ENCODE measurements at places on chromosomes 6 and 20.

DNA sequence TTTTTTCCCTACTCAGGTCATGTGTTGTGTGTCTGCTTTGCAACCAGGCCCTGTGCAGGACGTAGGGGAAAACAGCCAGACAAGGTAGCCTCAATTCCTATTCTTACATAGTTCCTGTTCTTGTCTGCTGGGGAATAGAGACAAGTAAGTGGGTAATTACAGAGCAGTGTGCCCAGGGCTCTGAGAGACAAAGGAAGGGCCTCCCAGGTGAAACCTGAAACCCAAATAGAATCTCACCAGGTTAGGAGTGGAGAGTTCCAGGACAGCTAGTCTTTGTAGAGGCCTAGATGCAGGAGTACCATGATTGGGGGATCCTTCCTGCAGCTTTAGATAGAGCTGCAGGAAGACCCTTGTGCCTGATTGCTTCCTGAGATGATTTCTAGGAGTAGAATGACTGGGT lies 48.4 kb downstream of the DHX35 start:
- DNase-seq = no peak

DNA sequence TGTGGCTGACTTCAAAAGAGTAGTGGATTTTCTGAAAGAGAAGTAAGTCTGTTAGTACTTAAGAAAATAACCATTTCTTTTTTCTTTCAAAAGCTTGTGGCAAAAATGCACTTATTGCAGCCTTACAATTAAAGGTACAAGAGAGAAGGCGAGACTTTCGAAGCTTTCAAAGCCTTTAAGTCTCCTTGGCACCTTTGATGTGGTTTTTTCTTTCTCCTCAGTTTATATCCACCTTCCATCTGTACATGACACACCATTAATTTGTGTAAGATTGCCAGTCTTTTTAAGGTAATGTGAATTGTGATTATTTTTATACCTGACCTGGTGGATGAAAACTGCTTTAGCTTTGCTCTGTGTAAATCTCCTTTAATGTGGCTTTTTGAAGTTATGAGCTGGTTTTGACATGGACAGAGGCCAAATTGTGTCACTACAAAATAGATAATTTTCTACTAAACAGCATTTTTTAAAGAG lies 466.1 kb downstream of the CDKAL1 start:
- no peak for DNase-seq

- DNase-seq = no peak
Observed at GRCh38 chr6:34142061-34142998, 3.6 kb downstream of the GRM4 start.

DNA sequence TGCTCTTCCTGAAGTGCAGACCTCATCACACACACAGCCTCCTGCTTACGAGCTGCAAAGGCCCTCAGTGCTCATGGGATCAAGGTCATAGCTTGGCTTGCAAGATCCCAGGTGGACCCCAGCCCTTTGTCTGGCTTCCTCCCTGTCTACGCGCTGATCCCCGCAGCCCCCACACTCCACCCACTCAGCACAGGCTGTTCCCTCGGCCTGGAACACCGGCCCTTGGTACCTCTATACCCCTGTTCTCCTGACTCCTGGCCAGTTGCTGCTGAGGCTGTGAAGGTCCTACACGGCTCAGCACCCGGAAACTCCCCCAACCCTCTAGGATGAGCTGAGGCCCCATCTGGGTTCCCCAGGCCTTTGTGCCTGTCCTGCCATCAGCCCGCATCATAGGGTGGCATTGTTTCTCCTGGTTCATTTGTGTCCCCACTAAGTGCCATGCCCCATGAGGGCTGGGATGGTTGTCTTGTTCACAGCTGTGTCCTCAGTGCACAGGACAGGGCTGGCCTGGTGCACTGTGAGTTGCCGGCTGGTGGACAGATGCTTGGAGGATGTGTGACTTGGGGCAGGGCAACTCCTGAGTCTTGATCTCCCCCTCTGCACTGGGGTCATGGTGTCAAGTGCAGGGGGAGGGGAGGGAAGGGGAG lies 57.0 kb downstream of the ADNP start:
- DNase-seq = no peak

DNA sequence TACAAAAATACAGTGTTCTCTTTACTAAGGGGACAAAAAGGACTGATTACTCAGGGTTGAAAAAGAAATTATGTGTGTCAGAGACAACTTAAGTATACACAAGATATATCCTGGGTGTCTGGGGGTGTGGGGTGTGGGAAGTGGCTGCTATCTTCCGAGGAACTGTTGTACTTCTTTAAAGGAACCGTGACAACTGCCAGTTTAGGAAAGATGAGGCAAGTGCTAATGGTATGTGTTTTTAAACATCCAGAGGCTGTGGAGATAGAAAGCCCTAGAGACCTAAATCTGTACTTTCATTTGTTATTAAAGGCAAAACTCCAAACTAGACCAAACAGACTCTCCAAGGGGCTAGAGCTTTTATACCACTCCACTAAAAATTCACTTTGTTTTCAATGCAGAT lies 95.6 kb downstream of the SNAP25 start:
- no peak for DNase-seq

DNA sequence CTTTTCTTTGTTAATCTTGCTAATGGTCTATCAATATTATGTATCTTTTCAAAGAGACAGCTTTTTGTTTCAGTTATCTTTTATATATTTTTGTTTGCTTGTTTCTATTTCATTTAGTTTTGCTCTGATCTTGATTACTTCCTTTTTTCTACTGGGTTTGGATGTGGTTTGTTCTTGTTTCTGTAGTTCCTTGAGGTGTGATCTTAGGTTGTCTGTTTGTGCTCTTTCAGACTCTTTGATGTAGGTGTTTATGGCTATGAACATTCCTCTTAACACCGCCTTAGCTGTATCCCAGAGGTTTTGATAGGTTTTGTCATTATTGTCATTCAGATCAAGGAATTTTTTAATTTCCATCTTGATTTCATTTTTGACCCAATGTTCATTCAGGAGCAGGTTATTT lies 26.8 kb upstream of the TNFAIP3 start:
- no peak for DNase-seq

GRCh38 chr20:42775866-42776265 lies 413.8 kb downstream of the PTPRT start:
- DNase-seq = no peak

- DNase-seq = no peak
Observed at GRCh38 chr6:99185525-99185924, 163.9 kb downstream of the FAXC start.

DNA sequence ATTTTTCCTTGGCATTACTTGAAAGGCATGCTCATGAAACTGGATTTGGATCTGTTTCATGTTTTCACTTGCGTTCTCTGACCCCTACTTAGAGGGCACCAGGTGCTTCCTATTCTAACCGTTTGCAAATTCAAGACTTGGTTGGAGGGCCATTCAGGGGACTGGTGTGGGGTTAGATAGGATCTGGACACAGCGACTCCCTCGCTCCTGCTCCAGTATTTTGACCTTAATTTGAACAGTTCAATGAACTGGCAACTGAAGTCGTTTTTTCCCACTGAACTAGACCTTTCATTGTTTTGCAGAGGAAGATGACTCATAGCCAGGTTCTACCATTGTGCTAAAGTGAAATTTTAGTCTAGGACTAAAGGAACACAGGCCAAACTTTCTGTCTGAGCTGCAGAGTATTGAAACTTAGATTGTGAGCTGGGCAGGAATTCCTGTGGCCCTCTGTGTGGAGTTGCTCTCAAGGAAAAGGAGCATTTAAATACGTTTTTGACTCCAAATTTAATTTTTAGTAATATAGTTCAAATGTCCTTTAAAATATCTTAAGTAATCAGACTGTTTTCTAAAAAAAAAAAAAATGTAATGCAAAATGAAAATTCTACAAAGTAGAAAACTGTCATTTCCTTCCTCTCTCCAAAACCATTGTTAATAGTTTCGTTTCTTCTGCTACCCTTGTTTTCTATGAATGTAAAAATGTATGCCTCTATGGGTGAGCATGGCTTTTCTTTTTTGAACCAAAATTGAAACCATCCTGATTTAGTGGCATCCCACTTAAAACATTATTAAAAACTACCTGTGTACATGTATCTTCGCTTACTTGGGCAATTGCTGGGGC lies 64.8 kb downstream of the UTRN start:
- no peak for DNase-seq

GRCh38 chr6:157292202-157292601 lies 31.1 kb downstream of the TMEM242 start:
- DNase-seq = no peak

- DNase-seq = no peak
Observed at GRCh38 chr6:149895833-149896271, 2.1 kb downstream of the RAET1E start.

DNA sequence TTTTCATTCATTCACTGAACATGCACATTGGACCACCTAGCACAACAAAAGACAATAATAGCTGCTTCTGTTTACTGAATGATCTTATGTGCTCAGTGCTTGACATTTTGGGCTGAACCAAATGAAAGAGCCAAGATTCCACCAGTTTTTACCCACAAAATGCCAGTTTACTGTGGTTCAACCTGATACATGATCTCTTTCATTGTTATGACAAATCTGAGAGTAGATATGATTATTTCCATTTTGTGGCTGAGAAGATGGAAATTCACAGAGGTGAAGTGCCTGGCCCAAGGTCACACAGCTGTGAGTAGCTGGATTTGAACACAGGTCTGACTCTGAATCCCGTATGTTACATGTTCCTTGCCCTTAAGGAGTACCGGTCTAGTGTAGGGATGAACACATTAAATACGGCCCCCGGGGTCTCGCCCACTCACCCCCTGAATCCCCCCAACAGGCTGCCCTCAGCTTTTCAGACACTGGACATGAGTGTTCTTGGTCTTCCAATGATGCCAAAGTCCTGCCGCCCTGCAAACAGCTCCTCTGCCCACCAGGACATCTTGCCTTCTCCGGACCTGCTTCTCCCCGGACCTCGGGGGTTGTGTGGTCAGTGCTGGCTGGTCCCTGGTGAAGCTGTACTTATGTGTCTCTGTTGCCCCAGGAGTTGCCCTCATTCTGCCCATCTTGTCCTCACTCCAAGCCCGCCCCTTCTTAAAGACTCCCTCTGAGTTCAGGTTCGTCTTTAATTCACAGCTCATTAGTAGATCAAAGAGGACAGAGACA lies 58.6 kb upstream of the SLC32A1 start:
- DNase-seq = no peak

DNA sequence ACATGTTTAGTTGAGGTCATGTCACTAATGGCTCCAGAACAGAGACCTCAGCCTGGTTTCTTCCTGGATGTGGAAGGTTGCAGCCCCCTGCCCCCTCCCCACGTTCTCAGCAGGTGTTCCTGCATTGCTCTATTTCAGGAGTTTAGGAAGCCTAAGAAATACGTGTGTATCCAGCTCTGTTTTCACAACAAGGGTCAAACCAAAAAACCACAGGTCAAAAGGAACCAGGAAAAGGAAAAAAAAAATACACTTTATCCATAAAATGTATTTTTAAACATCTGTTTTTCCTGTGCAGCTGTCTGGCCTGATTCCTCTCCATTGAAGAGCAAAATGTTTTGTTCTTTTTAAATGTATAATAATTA lies 107.9 kb upstream of the PLEKHG1 start:
- no peak for DNase-seq

Data from stimulated activated CD4-positive, alpha-beta T cell treated with anti-CD3 and anti-CD28 coated beads, Interleukin-4, amount 100 ng/mL, for 48 hours (primary cell).